Small intestine (tissue), 16 donors: ENCODE measurements at places on chromosomes 4 and X.
A peak's percentile ranks its signal among the peaks of the same experiment; 100 is the strongest.

GRCh38 chrX:109344101-109344500, 137.8 kb downstream of the GUCY2F start:
- DNase-seq = no peak

DNA sequence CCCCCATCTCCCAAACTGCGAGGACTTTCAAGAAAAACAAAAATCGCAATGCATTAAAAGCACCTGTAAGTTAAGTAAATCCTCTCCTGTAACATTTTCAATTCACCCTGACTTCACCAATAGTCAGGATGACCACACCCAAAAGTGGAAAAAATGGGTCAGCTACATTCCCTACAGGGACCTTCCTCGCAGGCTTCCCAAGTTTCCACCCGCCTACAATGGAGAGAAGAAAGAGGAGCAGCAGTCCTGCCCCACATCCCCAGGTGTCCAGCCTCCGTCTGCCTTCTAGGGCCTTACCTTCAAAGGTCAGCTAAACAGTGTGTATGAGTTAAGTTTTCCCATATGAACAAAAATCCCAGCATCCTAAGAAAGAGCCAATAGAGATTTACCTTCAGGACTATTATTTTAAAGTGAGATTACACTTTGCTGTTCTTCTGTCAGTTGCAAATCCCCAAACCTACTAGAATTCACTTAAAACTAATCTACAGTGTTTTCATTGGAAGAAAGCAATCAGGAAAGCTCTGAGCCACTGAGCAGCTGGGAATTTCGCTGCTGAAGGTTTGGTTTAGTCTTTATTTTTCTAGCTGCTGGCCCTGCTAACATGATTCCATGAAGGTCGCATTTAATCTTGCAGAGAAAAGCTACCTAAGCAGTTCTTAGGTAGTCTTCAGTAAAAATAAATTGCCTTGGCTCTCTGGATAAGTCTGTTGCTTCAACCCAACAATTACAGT, 12.5 kb downstream of the IRF2 start:
- DNase-seq = no peak

DNA sequence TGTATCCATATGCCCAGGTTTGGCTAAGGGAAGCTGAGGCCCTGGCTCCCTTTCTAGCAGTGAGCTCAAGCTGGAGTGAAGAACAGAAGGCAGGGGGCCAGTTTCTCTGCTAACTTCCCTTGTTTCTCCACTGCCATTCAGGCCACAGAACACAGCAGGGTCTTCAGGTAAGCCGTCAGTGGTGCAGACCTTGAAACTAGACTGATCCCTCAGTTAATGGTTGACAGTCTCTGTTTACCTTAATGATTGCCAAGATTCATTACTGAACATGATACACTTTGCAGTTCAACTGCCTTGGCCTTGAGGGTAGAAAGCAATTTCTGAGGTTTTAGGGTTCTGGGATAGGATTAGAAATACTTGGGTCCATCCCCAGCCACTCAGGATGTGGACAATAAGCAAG, 8.9 kb upstream of the GJB1 start:
- peak; percentile 32 for DNase-seq

DNA sequence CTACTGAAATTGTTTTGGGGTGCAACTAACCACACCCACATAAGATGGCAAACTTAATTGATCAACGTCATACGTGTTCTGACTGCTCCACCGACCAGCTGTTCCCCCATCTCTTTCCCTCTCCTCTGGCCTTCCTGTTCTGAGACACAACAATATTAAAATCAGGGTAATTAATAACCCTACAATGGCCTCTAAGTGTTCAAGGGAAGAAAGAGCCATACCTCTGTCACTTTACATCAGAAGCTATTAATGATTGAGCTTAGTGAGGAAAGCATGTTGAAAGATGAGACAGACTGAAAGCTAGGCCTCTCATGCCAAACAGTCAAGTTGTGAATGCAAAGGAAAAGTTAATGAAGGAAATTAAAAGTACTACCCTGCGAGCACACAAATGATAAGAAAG, 173.9 kb upstream of the FTHL17 start:
- no peak for DNase-seq

- no peak for DNase-seq
Measured at GRCh38 chr4:108107729-108108382, 60.9 kb downstream of the LEF1 start.

DNA sequence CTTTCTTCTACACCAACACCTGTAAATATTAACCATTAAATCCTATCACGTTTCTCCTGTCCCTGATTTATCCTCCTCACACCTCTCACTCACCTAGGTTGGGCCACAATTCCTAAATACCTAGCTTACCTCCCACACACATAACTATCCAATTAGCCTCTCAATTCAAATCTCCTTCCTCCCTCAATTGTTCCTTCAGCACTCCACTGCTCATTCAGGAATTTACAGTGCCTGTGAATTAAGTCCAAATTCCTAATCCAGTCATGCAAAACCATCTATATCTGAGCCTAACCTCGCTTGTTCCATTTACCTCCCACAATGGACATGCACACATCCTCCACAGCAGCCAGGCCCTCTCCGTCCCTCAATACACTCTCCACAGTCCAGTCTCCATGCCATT, 17.5 kb downstream of the ANXA5 start:
- no peak for DNase-seq

DNA sequence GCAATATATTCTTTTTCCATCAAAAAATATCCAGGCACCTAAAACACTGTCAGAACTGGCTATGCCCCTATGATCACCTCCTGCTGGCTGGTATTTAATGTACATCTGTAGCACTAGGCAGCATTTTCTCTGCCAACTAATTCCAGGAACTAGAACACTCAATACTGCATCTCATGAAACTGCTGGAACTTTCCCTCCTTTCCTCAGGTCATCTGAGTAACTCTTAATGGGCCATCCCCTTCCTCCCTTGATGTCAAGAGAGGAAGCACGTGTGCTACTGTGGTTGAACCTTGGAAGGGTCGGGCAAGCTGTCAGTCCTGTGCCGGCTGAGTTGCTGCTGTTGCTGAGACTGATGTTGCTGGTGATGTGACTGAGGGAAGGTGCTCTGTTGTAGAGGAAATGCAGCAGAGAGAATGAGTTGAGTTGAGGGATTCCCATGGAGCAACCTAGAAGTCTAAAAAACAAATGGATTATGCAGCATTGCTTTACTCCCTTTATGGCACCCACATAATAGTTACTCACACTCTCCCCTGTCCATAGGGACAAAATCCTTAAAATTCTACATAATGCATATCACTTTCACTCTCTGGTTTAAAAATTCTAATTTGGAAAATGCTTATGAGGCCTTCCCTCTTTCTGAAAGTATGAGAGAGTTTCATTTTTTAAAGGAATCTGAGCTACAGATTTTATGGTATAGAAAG, 39.5 kb downstream of the TMEM165 start:
- DNase-seq = peak; percentile 8

DNA sequence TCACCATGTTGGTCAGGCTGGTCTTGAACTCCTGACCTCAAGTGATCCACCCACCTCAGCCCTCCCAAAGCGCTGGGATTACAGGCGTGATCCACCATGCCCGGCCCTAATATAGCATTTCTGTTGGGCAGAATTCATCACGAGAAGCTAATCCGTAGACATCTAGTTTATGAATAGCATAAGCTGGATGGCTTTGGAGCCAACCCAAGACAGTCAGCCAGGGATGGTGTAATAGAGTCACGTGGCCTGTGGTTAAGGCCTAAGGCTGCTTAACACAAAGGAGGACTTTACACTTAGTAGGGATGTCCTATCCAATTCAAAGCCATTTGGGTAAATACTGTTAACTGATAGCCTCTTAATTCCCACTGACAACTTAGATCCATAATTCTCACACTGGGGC, 173.6 kb downstream of the RAP1GDS1 start:
- DNase-seq = no peak

GRCh38 chr4:41423117-41423516, 114.8 kb upstream of the LIMCH1 start:
- DNase-seq = no peak

DNA sequence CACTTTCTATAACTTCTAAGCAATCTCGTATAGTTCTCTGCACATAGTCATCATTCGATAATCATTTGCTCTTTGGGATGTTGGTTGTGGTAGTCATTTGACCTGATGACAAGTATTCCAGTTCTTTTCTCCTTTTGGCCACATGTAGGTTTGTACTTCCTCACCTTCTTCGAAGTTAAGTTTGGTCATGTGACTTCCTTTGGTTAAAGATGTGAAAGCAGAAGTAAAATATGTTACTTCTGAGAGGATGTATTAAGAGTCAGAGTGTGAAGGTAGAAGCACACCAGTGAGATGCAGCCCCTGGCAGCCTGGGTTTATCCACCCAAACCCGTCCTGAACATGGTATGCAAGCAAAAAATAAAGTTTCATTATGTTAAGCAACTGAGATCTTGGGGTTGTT, 48.9 kb upstream of the ZNF518B start:
- no peak for DNase-seq

GRCh38 chr4:17132226-17132625, 233.8 kb upstream of the LDB2 start:
- DNase-seq = no peak

GRCh38 chr4:107736924-107737448, 17.0 kb upstream of the PAPSS1 start:
- DNase-seq = peak; percentile 30

GRCh38 chr4:138910914-138911336, 104.7 kb upstream of the NOCT start:
- peak; percentile 78 for DNase-seq

DNA sequence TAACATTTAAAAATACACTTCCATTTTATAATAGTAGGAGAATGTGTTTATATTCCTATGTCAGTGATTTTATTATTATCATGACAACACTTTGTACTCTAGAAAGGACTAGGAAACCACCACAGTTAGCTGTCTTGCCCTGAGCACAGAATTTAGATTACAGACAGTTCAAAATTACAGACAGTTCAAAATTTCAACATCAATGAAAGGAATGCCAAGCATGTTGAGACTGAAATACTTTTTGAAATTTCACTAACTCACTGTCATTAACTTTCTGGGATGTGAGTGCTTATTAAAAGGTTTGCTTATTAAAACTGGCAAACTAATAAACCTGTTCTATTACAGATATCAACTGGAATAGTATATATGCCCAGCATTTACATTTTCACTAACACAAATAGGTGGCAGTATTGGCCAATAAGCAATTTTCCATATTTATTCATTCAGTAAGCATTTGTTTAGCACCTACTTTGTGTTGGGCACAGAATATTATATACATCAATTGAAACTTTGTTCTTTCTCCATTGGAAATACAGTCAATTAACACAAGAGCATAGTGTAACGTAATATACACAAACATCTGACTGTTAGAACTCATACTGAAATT, 179.4 kb downstream of the FBXW7 start:
- DNase-seq = no peak

- DNase-seq = no peak
Measured at GRCh38 chr4:101987623-101988243, 197.2 kb downstream of the BANK1 start.

DNA sequence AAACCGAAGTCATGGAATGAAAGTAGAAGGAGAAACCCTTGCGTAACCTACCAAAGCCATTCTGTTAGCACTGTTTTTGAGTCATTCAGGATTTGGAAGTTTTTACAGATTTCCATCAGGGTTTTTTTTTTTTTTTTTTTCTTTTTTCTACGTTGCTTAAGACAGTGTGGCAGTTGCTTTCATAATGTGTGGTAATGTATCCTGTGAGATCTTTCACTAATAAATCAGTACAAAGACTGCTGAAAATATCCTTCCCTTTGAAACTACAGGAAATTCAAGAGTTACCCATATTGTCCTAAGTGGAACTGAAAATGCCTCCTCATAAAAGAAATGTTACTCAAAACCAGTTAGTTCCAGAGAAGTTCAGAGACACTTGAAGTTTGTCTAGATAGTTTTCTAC, 137.8 kb downstream of the RAPGEF2 start:
- no peak for DNase-seq

GRCh38 chr4:78720994-78721677, 55.0 kb upstream of the BMP2K start:
- peak; percentile 26 for DNase-seq

DNA sequence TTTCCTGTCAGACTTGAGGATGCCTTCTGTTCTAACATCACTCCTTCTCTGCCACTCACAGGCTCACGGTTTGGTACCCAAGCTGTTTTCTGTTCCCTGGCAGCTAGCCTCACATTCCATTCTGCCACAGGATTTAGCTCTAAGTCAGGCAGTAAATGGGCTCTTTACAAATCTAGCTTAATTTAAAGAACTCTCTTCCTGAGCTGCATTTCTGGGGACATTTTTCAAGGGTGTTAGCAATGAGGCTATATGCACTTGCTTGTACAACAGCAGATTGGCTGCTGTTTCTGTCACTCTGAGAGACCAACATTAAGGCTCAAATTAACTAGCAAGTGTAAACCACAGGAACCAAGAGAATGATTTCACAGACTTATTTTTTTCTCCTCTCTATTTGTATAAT, 337.8 kb upstream of the NOCT start:
- no peak for DNase-seq

DNA sequence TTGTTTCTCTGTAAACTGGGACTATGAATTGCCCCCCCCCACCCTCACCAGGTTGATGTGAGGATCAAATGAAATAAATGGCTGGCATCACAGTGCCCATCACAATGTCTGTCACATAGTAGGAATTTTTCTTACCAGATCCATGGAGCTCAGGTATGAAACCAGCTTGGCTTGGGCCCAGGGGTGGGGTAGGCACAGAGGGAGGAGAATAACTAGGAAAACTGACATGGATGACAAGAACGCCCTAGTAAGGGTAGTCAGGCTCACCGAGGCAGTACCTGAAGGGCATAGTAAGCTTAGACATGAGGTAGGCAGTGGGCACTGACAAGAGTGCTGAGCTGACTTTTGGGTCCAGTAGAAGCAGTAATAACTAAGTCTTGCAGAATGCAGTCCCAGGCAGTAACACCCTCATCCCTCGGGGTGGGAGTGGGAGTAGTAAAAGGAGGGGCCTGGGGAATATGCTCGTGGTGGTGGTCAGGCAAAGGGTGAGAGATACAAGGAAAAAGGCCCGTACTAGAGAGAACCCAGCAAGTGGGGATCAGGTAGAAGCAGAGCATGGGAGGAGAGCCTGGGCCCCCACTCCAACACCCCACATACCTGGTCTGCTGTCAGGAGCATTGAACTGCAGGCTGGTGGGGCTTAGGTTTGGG, 155.9 kb upstream of the PJA1 start:
- DNase-seq = no peak

- no peak for DNase-seq
Measured at GRCh38 chrX:108122748-108123147, 31.2 kb downstream of the ATG4A start.

DNA sequence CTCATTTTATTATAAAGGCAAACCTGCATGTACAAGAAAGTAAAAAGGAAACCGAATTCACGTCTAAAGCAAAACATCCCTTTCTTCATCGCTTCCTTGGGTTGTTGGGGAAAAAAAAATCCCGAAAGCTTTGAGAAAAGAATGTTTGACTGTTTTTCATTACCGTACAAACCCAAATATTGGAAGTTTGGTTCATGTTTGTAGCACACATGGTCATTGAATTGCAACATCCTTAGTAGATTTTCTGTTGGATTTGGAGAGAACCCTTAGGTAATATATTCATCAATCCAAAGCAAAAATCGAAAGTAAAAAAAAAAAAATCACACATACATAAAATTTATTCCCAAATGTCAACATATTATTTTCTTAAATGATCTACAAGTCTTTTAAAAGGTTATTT, 420.3 kb downstream of the MAPK10 start:
- no peak for DNase-seq
